Naive thymus-derived CD4-positive, alpha-beta T cell (primary cell): ENCODE measurements at places on chromosomes 7 and 10.

DNA sequence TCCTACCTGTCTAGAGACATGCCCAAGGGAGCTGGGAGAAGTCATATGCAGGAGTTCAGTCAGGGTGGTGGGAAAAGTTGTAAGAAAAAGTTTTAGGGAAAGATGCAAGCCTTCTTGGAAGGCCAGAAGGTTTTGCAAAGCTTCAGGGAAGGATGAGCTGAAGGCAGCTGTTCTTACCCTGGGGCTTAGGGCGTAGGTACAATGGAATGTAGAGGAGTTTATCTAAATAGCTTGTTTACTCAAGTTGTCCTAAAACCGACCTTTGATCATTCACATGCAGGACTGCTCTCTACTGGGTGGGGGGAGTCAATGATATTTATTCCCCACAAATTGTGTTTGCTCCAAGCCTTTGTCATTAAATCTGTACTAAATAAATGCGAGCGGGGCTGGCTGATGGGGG is 277.0 kb downstream of the CRPPA start:
- DNase-seq, result no peak

- no peak for DNase-seq
Measured at GRCh38 chr10:78599122-78599853, 469.5 kb upstream of the ZMIZ1 start.

DNA sequence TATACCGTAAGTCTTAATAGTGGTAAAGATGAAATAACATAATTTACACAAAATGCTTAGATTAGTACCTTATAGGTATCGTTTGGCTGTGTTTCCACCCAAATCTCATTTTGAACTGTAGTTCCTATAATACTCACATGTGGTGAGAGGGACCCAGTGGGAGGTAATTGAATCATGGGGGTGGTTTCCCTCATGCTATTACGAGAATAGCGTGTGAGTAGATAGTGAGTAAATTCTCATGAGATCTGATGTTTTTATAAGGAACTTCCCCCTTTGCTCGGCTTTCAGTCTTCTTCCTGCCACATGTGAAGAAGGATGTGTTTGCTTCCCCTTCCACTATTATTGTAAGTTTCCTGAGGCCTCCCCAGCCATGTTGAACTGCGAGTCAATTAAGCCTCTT is 426.3 kb upstream of the POT1 start:
- no peak for DNase-seq

DNA sequence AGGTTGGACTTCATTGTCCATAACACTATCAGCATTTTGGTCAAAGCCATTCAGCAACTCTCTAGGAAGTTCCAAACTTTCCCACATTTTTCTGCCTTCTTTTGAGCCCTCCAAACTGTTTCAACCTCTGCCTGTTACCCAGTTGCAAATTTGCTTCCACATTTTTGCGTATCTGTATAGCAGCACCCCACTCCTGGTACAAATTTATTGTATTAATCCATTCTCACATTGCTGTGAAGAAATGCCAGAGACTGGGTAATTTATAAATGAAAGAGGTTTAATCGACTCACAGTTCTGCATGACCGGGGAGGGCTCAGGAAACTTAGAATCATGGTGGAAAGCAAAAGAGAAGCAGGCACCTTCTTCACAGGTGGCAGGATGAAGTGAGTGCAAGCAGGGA is 198.8 kb downstream of the MTERF1 start:
- DNase-seq, result no peak

DNA sequence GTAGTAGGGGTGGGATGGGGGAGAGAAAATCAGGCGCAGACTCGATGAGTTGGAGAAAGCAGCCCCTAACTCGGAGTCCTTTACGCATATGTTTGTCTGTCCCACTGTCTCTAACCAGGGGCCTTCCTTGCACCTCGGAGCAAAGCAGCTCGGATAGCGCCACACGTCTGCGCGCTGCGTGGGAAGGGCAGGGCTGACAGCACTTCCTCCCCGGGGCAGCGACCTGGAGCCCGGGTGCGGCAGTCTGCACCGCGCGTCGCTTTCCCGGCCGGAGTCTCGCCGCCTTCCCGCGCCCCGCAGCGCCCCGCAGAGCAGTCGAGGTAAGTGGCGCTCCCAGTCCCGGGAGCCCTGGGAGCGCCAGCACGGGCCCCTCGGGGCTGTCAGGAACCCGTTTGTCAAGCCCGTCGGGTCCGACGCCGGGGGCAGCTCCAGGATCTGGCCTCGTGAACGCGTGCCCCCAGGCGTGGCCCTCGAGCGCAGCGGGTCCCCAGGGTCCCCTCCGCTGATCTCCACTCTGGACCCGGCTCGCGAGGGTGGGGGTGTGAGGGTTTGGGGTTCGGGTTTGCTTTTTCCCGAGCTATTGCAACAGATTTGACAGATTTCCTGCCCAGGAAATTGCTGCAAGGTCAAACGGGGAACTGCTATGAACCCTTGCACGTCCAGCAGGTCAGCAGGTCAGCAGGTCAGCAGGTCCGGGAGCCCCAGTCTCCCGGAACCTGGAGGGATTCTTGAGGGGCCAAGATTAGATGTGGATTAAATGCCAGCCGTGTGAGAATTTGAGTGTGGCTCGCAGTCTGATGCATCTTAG is 597 bp downstream of the APBB1IP start:
- DNase-seq, result peak; percentile 77

DNA sequence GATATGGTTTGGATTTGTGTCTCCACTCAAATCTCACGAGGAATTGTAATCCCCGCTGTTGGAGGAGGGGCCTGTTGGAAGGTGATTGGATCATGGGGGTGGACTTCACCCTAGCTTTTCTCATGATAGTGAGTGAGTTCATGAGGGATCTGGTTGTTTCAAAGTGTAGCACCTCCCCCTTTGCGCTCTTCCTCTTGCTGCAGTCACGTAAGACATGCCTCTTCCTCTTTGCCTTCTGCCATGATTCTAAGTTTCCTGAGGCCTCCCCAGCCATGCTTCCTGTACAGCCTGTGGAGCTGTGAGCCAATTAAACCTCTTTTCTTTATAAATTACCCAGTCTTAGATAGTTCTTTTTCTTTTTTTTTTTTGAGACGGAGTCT is 17.1 kb downstream of the CDNF start:
- DNase-seq, result no peak

DNA sequence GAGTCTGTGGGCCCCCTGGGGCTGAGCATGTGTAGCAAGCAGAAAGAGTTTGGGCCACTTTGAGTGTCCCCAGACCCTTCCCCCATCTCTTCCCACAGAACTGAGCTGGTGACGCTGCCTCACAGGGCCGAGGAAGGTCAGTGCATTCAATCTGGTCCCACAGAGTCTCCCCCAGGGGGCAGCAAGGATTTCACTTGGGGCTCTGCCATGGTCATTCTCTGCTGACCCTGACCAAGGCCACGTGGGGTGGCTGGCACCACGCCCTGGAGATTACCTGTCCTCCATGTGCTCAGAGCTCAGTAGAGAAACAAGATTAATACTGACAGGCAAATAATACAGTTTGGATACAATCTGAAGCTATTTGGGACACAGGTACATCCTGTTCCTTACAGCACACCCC is 30.2 kb downstream of the ADRA2A start:
- DNase-seq, result no peak

DNA sequence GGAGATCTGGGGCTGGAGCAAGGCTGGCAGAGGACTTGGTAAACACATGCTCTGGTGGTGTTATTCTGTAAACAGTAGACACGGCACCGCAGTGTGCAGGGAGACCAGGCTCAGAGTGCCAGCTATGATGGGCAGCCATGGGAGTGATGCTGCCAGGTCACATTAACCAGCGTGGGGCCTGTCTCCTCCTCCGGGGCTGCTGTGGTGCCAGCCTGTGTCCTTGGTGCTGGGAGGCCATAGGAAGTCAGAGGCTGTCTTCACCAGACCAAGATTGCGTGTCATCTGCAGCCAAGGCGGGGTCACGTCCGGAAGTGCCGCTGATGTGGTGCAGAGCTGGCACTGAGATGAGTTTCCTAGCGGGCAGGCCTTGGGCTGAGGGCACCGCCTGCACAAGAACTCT is 236.0 kb downstream of the GLRX3 start:
- DNase-seq, result no peak

DNA sequence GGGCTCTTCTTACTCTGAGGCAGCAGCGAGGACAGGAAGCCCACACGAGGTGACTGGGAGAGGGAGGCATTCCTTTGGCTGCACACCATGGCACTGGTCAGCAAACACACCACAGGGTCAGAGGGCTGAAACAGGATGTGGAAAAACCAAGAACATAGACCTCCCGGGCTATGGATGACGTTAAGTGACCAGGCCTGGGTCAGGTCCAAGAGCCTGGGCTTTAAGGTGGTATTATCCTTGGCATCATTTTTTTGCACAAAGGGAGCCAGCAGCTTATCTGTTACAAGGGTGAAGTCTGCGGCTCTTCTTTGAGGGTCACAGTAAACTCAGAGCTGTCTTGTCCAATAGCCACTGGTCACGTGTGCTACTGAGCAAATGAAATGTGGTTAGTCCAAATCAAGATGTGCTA is 7.0 kb downstream of the WDR91 start:
- DNase-seq, result no peak

DNA sequence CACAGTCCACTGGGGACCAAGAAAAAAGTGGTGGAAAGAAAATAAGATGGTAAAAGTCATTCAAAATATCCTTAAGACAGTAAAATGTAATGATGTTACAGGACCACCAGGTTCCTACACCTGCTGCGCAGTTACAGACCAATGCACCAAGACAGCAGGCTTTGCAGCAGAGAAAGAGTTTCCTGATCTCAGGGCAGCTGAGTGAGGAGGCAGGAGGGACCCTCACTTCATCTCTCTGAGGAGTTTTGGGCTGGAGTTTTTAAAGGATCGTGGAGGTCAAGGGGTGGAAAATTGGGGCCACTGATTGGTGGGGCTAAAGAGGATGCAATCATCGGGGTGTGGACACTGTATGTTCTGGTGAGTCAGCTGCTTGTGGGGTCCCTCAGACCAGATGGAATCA is 100.0 kb downstream of the BMS1 start:
- no peak for DNase-seq

GRCh38 chr10:49038711-49039110 is 76.6 kb downstream of the VSTM4 start:
- DNase-seq, result no peak

GRCh38 chr7:133649593-133649992 is 396.7 kb downstream of the EXOC4 start:
- DNase-seq, result no peak

GRCh38 chr10:112278871-112279270 is 4.3 kb upstream of the TECTB start:
- no peak for DNase-seq

DNA sequence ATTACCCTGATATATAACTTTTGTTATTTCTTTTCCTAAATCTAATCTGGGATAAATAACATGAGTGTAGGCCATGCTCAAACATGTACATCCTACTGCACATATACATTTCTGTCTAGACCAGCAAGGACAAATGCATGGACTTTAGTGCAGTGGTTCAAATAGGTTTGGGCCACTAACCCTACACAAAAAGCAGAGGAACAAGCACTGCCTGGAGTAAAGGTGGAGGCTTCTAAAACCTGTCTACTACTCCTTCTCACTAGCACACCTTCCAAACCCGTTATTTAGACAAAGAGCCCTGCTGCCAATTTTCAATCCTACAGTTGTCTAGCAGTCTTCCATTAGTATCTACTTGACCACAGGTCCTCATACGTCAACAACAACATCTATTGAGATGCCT is 34.8 kb downstream of the SGCE start:
- no peak for DNase-seq

GRCh38 chr10:34528320-34528719 is 286.8 kb downstream of the PARD3 start:
- DNase-seq, result no peak

DNA sequence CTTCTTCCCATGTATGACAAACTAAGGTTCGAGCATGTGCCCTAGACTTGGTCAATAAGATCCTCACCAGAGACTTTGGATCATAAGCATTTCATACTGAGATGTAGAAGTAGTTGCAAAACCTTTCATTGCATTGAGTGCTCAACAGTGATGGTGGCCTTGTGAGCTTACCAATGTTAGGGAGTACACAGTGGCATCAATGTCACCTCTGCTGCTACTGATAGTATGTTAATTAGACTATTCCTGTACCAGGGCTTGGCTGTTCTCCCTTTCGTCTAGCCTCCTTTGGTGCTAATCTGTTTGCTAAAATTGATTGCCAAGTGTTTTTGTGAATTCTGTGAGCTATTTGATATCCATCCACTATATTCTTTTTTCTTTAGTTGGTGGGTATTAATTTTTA is 264.5 kb upstream of the SEMA3C start:
- DNase-seq, result no peak

DNA sequence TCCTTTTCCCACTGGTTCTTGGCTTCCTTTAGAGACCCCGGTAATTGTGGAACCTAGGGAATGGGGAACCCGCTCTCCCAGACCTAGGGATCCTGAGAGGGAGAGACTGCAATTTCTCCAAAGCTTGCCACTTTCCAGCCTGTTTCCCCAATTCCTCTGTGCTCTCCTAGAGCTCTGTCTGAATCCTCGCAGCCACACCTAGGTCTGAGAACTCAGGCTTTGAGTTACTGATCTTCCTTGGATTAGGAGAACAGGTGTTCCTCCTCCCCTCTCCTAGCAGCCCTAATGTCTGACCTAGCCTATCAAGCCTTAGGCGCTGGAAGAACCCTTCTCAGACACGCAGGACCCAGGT is 20.0 kb downstream of the WNT8B start:
- DNase-seq, result no peak

- DNase-seq, result no peak
Measured at GRCh38 chr7:44075296-44076075, 6.8 kb downstream of the POLM start.

GRCh38 chr7:151875942-151876898 is 695 bp downstream of the PRKAG2 start:
- peak; percentile 77 for DNase-seq

- no peak for DNase-seq
Measured at GRCh38 chr7:86448856-86449255, 194.9 kb upstream of the GRM3 start.

GRCh38 chr10:90213346-90213745 is 512.0 kb downstream of the KIF20B start:
- DNase-seq, result no peak

DNA sequence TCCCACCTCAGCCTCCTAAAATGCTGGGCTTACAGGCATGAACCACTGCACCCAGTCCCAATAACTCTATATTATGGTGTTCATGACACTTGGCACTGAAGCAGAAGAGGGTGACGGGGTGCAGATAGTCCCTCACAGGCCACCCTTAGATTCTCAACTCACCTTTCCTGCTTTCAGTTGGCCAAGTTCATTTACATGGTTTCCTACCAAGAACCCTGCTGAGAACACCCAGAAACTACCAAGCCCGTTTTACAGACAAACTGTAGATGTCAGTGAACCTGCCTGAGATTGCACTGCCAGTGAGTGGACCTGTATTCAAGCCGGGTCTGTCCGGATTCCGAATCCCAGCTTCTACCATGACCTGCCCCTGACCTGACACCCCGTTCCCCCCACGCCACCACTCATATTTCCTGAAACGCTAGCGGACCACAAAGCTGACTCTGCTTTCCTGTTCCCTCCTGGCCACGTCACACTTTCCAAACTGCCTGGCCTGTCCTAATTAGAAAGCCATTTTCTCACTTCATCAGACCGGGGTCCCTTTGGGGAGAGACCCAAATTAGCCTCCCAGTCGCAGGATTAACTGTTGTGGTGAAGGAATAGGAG is 17.3 kb downstream of the GRID2IP start:
- DNase-seq, result no peak

DNA sequence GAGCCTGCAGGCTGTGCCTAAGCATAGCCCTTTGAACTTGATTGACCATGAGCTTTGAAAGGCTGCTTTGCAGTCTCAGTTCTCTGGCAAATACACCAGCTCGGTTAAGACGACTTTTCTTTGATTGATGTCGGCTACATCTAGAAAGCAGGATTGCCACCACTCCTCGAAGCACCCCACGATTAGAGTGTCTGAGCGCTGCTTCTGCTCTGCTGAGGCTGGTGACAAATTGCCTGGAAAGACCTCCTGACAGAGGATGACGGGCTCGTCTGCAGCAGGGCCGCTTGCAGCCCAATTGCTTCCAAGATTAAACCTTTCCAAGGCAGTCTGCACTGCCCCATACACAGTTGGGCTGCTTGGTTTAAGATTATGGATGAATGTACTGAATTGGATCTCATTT is 182.0 kb downstream of the CUX1 start:
- DNase-seq, result no peak
